GM04504 (cell line): ENCODE measurements at places on chromosomes 1 and 21.

GRCh38 chr1:174989536-174990220 lies 10.1 kb upstream of the CACYBP start:
- DNase-seq: no peak

GRCh38 chr1:152442301-152442700 lies 28.2 kb upstream of the CRNN start:
- no peak for DNase-seq

DNA sequence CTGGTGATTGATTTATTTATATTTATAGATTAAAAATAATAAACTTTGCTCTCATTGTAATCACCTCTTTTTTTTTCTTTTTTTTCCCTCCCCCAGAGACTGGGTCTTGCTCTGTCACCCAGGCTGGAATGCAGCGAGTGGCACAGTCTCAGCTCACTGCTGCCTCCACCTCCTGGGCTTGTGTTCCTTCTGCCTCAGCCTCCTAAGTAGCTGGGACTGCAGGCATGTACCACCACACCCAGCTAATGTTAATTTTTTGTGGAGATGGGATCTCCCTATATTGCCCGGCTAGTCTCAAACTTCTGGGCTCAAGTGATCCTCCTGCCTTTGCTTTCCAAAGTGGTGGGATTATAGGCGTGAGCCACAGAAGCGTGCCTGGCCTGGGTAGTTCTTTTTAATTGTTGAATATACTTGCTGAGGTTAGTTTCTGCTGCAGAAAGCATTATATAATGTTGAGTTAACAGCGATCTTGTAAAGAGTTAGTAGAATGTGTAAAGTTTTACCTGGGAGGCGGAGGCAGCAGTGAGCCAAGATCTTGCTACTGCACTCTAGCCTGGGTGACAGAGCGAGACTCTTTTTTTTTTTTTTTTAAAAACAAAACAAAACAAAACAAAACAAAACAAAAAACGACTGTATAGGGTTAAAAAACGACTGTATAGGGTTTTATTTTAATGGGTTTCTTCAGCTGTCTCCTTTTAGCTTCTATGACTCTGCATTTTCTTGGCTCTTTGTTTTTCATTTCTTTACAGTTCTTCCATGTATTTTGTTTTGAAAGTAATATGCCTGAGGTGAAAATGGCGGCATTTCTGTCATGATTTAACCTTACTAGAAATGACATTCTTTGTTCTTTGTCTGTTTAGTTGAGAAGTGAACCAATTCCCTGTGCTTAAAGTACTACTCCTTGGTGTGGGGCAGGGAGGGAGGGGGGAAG lies 82.7 kb downstream of the CAMTA1 start:
- DNase-seq: no peak

DNA sequence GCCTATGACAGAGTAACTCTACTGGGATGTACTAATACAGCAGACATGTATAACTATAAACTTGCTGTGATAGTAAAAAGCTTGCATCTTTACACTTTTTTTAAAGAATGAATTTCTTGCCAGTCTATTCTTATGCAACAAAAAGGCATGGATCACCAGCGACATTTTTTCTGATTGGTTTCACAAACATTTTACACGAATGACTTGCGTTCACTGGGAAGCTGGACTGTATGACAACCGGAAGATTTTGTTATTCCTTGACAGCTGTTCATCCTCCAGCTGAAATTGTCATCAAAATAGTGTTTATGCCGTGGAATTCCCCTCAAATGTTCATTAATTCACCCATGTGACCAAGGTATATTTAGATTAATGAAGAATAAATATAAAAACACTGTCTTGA lies 131.0 kb downstream of the XPR1 start:
- no peak for DNase-seq

- DNase-seq: no peak
Measured at GRCh38 chr1:71037829-71038620, 9.6 kb downstream of the PTGER3 start.

DNA sequence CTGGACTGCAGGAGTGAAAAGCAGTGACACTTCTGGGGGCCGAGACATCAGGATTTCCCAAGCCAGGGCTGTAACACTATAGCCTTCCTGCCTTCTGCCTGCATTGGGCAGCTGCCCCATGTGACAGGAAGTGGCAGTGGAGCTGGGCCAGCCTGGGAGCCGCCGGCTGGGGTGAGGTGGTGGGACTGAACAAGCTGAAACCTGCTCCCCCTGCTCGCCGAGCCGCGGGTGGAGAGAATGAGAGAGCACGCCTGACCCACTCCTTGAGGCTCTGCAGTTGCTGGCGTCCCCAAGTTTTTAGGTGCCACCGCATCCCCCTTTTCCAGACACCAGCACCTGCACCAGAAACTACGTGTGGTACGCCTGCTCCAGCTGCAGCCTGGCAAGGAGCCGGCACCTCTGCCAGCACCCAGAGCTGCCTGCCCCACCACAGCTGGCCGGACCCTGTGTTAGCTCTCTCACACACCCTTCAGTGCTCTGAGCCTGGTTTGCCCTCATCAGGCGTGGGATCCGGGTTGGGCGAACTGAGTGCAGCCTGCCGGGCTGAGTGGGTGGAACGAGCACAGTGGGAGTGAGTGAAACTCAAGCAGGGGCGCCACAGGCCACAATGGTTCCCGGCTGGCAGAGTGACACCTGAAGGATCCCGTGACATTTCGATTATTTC lies 119.4 kb downstream of the AKT3 start:
- no peak for DNase-seq

DNA sequence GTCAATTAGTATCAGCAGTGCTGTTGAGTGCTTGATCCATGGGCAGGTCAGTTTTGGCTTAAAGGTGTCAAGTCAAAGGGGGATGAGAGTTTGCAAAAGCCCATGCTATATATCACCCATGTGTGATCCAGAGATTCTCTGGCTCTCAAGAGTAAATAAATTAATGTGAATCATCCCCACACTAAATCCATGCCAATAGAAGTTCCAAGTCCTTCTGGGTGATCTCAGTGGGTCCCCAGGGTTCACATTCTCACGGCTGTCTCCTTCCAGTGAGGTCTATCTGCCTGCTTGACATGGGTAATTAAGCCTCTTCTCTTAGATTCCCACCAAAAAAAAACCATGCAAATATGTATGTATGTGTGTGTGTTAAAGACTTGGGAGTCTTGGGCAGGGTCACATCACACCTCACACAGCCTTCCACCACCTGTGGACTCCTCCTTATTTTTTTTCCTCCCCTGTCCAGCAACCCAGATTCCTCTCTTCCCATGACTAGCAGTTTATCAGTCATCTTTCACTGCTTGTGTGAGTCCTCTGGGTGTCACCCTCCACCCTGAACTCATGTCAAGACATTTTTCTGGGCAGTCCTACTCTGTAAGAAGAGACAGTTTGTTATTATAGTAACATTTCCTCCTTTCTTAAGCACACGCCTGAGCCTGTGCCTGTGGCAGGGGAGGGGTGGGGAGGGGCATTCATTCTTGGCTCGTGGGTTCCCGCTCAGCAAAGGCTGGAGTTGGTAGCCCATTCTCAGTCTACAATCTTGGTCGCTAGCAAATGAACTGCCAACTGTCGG lies 14.3 kb upstream of the S100A11 start:
- DNase-seq: no peak

DNA sequence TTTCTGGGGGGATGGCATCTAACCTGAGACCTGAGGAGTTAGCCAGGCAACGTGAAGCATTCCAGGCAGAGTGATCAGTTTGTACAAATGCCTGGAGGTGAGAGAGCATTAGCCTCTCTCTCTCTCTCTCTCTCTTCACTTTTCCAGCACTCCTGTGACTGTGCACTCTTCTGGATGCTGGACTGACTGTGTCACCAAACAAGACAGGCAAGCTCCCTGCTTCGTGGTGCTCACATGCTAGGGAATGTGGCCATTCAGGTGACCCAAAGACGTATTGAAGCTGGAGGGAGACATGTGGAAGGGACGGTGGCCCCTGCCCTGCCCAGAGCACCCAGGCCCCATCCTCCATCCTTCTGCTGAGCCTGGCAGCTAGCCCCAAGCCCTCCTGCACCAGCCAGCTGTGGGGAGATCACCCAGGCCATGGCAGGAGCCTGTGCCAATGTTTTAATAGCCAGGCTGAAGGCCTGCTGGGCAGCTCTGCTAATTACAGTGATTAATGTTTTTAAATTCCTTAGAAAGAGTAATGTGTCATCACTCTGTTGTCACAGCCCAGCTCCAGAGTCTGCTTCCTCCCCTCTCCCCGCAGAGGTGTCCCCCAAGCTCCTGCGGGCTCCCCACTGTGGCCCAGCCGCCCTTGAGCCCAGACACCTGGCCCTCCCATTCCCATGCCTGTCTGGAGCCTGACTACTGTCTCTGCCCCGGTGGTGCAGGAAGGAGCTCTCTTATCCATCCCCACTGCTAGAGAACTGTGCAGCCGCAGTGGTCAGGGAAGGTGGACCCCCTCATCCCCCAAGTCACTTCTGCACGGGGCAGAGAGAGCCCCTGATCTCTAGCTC lies 48.9 kb downstream of the UBIAD1 start:
- no peak for DNase-seq

GRCh38 chr21:31364253-31364945 lies 20.3 kb upstream of the TIAM1 start:
- no peak for DNase-seq

- no peak for DNase-seq
Measured at GRCh38 chr1:180923887-180924286, 11.2 kb downstream of the KIAA1614 start.

DNA sequence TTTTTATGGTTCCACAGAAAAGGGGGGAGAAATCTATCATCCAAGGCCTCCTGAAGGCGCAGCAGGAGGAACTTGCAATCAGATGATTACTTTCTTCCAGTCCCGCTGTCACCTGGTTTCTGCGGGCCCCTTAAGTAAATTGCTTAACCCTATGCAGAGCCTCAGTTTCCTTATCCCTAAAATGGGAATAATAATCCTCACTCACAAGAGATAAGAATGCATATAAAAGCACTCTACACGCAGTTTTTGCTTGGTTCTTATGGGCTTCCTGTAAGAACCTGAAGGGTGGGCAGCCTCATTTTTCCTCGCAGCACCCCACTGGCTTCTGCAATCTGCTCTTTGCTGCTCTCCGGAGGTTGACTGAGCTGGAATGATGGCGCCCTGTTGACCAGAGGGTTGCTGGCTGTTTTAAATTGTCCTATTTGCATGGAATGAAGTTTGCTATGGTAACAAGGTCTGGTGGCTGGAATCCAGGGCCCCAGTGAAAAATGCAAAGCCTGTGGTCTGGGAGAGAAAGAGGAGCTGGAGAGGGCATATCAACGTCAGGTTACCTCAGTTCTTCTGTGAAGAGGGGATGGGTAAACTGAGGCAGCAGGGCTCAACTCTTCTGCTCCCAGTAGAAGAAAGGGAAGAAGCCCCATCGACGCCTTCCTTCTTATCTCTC lies 1.0 kb upstream of the KAZN start:
- DNase-seq: no peak

GRCh38 chr1:234858722-234859121 lies 248.7 kb upstream of the IRF2BP2 start:
- no peak for DNase-seq

- DNase-seq: no peak
Measured at GRCh38 chr1:219138747-219139146, 34.9 kb upstream of the LYPLAL1 start.

DNA sequence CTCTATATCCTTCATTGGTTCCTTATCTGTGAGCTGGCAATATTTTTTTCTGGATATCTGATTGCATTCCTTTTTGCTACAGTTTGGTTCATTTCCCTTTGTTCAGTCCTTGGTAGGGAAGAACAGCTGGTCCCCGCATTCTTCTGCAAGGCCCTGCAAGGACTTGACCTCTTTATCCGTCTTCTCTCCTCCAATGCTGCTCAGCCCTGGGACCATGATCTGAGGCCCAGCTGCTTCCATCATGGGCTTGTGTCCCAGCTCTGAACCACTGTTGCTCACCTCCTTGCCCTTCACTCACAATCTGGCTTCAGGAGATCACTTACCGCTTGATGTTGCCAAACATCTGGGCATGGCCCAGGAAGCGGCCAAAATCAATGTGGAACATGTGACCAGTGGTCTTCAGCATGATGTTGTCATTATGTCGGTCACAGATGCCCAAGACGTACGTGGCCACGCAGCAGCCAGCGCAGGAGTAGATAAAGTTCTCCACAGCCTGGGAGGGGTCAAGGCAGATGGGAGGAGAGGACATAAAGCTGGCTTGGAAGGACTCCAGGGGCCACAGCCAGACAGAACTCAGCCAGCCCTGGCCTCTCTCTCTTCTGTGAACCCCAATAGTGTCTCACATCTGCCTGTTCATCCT lies 22.6 kb upstream of the PPP1R15B start:
- no peak for DNase-seq

GRCh38 chr1:2617971-2618470 lies 14.8 kb downstream of the MMEL1 start:
- no peak for DNase-seq

DNA sequence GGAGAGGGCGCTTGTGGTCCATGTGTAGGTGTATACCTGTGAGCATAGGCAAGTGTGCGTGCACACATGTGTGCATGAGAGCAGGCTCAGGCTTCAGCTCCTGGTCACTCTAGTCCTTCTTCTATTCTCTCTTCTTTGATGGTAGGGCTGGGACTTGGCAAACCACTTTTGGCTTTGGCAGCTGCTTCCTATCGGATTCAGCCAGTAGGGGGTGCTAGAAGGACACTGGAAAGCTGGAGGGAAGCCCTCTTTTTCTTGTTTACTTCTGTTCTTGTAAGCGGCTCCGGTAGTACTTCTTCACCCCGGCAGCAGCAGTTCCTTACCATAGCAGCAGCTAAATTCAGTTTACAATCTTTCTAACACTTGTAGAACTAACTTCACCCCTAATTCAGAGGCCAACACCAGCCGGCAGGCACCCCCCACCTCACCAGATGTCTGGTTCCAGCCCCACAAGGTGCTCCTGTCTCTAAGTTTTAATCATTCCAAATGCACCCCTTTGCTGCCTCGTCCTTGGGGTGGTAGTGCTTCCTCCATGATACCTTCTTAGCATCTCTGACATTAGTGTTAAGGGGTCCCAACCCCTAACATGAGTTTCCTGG lies 25.1 kb downstream of the NENF start:
- no peak for DNase-seq

DNA sequence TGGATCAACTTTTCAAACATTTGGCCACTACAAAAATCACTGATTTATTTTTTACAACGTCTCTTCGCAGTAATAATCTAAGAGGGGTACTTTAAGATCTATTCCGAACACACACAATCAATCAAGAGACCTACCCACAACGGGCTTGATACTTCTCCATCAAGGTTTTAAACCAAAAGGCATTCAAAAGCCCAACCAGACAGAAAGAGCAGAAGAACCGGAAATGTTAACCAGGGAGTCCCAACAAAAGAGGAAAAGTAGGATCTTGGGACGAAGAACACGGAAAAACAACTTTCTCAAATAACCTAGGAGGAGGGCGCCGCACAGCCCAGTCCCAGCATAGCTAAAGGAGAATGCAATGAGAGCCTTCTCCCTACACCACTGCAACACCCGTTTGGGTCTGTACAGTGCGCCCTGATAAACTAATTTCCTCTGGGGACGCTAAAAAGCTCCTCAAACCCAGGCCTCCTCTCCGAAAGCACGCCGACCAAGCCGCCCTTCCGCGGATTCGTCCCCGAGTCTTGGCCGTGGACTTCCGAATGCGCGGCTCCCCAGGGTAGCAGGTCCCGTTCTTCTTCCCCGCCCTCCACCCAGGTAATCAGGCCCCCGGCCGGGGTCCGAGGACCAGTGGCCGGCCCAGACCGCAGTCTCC lies 623 bp downstream of the RPL22 start:
- no peak for DNase-seq
